ENCODE measurements at places on chromosomes 2 and 18.

GRCh38 chr2:152071518-152071917, 27.3 kb downstream of the CACNB4 start:
- H3K36me3 ChIP-seq = no peaks in the 10 kb centered on the region
- H3K4me3 ChIP-seq = no peak overlapping the region
- no peak overlapping the region for H3K27ac ChIP-seq
- no peaks in the 10 kb centered on the region for H3K27me3 ChIP-seq
- no peak for DNase-seq
- H3K4me1 ChIP-seq = no peaks in the 10 kb centered on the region

DNA sequence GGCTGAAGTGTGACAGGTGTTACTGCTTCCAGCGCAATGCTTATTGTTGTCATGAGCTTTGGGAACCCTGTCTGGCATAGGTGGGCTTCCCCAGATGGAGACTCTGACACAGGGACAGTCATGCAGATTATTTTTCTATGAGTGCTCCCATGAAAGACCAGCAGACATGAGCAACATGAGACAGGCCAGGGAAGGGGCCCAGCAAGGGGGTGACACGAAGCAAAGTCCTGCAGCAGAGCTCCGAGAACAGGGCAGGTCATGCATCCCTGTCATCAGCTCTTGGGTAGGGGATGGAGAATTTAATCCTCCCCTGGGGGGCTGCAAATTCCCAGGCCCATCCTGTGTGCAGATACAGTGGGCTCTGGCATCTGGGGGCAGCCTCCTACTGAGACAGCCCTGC, 77.4 kb downstream of the CTAGE1 start:
- H3K27me3 ChIP-seq = no peaks in the 10 kb centered on the region
- no peaks in the 10 kb centered on the region for H3K36me3 ChIP-seq
- no peak overlapping the region for H3K27ac ChIP-seq
- no peak overlapping the region for H3K4me3 ChIP-seq
- peaks cover 27% of the 10 kb centered on the region for H3K4me1 ChIP-seq

DNA sequence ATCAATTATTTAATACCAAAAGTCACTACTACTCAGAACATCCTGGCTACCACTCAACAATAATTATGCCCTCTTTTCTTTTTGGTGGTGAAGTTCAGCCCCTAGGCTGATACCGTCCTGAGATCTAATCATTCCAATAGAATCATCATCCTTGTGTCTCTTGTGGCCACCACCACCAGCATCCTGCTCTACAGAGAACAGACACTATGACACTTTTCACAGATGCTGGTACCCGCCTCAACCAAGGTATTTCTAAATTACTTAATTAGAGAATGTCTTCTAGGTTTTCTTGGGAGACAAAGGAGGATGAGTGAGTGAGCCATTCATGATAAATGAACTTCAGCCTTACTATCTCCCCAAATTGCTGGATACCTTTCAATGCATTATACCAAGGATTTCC, 60.0 kb downstream of the TDRD15 start:
- no peak overlapping the region for H3K27ac ChIP-seq
- no peaks in the 10 kb centered on the region for H3K36me3 ChIP-seq
- H3K27me3 ChIP-seq = no peaks in the 10 kb centered on the region
- no peak overlapping the region for H3K4me3 ChIP-seq

DNA sequence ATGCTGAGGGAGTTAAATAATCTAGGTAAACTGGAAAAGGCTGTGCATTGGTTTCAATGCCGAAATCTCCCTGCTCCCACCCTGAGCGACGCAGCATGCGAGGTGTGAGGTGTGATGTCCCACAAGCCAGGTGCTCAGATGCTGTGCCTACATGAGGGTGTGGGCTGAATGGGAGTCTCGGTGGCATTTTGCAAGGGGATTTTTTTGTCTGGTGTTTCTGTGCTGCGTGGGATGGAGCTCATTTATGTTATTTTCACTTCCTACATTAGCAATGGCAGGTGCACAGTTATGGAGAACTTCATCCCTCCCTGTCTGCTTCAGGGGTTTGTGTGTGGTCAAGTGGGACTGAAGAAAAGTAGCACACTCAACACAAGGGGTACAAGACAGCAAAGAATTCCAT, 110.2 kb upstream of the CCDC68 start:
- H3K27ac ChIP-seq = no peak overlapping the region
- H3K27me3 ChIP-seq = no peaks in the 10 kb centered on the region
- no peaks in the 10 kb centered on the region for H3K36me3 ChIP-seq
- H3K4me3 ChIP-seq = no peak overlapping the region

DNA sequence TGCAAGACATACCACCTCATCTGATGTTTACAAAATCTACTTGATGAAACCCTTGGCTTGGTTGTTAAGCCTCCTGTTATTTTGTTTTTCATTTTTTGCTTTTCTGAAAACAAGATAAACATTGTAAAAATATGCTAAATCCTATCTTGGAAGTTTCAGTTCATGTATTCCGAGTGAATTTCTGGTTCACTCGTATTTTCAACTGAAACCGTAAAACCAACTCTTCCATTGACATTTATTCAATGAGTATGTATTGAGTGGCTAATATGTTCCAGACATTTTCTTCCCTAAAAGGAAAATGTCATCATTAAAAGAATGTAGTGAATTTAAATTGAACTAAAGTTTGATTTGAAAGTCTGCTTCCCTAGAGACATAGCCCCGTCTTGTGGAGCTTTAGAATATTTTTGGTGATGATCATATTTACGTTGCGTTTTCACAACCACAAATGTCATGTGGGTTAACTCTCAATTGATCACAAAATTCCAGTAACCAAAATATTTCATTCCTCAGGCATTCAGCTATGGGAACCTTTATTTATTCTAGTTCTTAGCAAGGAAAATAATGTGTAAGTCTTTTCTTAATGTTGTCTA, 204.2 kb downstream of the MBD2 start:
- no peaks in the 10 kb centered on the region for H3K27me3 ChIP-seq
- H3K27ac ChIP-seq = no peak overlapping the region
- H3K4me3 ChIP-seq = no peak overlapping the region
- DNase-seq = no peak
- no peaks in the 10 kb centered on the region for H3K4me1 ChIP-seq
- H3K36me3 ChIP-seq = no peaks in the 10 kb centered on the region

GRCh38 chr2:38284971-38285370, 92.1 kb downstream of the ATL2 start:
- no peak overlapping the region for H3K4me3 ChIP-seq
- no peaks in the 10 kb centered on the region for H3K4me1 ChIP-seq
- H3K36me3 ChIP-seq = no peaks in the 10 kb centered on the region
- H3K27ac ChIP-seq = no peak overlapping the region
- H3K27me3 ChIP-seq = no peaks in the 10 kb centered on the region
- DNase-seq = no peak

- no peak for DNase-seq
- peaks cover 4% of the 10 kb centered on the region for H3K36me3 ChIP-seq
- no peak overlapping the region for H3K4me3 ChIP-seq
- no peak overlapping the region for H3K27ac ChIP-seq
- no peaks in the 10 kb centered on the region for H3K27me3 ChIP-seq
Measured at GRCh38 chr2:144441711-144442141, 78.2 kb downstream of the ZEB2 start.

DNA sequence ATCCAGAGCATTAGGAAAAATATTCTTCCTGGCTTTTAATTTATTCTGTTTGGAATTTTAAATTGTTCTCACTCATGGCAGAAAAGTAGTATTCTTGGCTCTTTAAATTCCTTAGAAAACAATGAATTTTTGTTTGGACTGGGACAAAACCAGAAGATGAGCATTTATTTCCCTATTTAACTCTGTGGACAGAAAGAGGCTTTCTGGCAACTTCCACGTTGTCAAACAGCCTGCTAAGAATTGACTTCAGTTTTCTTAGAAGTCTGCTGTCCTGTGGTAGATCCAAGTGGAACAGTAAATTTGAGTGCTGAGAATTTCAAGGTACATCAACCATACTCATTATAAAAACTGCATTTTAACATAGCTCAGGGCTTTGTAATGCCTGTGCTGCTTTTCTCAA, 83.8 kb downstream of the MGAT5 start:
- no peaks in the 10 kb centered on the region for H3K36me3 ChIP-seq
- H3K4me1 ChIP-seq = peaks cover 7% of the 10 kb centered on the region
- no peak for DNase-seq
- no peak overlapping the region for H3K27ac ChIP-seq
- H3K27me3 ChIP-seq = no peaks in the 10 kb centered on the region
- H3K4me3 ChIP-seq = no peak overlapping the region

DNA sequence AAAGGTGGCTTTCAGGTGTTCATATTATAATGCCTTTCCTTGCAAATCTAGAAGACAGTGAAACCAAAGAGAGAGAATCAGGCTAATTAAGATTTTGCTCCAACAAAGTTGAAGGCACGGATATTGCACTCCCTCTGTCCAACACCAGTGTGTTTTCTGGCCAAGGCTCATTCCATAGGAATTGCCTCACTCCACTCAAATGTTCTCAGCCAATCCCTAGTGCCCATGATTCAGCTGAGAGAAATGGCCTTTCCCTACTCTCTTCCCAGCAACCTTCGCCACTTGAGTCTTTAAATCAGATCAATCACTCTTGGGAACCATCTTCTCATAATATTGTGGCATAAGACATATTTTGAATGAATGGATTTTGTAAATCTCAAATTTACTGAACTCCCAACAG, 768.2 kb upstream of the ACVR2A start:
- no peak overlapping the region for H3K4me3 ChIP-seq
- no peak overlapping the region for H3K27ac ChIP-seq
- H3K27me3 ChIP-seq = no peaks in the 10 kb centered on the region
- no peaks in the 10 kb centered on the region for H3K36me3 ChIP-seq

DNA sequence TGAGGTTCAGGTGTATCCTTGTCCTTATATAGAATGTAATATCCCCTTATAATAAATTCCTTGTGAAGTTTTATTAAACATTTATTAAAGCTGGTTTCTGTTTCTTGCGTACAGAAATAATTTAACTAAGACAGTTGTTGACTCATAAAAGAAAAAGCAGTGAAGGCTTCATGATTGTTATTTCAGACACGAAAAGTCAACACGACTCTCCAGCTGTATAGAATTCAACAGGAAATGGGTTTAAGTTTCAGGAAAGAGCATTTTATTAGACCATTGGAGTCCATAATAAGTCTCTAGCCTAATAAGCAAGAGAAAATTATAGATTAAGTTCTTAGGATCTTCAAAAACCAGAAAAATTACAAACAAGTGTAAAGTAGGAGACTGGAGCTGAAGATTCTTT, 62.2 kb downstream of the KCNE4 start:
- no peaks in the 10 kb centered on the region for H3K4me1 ChIP-seq
- no peaks in the 10 kb centered on the region for H3K36me3 ChIP-seq
- H3K4me3 ChIP-seq = no peak overlapping the region
- no peaks in the 10 kb centered on the region for H3K27me3 ChIP-seq
- no peak overlapping the region for H3K27ac ChIP-seq

DNA sequence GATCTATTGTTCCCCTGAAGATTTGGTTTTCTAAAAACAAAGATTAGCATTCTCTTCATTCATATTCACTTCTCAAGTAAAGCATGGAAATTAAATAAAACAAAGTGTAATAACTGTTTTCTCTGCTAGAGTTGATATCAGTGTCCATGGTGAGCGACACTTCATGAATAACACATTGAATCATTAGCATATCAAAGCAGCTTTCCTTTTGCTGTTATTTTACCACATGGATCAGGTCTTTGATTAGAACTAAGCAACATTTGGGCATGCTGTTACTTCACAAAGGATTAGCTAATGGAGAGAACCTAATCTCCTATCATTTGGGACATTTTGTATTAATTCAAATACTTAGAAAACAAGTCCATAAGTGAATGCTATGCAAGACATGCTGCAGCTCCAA, 368.8 kb upstream of the CDH19 start:
- no peaks in the 10 kb centered on the region for H3K4me1 ChIP-seq
- H3K27me3 ChIP-seq = no peaks in the 10 kb centered on the region
- H3K36me3 ChIP-seq = no peaks in the 10 kb centered on the region
- no peak for DNase-seq
- no peak overlapping the region for H3K27ac ChIP-seq
- H3K4me3 ChIP-seq = no peak overlapping the region

DNA sequence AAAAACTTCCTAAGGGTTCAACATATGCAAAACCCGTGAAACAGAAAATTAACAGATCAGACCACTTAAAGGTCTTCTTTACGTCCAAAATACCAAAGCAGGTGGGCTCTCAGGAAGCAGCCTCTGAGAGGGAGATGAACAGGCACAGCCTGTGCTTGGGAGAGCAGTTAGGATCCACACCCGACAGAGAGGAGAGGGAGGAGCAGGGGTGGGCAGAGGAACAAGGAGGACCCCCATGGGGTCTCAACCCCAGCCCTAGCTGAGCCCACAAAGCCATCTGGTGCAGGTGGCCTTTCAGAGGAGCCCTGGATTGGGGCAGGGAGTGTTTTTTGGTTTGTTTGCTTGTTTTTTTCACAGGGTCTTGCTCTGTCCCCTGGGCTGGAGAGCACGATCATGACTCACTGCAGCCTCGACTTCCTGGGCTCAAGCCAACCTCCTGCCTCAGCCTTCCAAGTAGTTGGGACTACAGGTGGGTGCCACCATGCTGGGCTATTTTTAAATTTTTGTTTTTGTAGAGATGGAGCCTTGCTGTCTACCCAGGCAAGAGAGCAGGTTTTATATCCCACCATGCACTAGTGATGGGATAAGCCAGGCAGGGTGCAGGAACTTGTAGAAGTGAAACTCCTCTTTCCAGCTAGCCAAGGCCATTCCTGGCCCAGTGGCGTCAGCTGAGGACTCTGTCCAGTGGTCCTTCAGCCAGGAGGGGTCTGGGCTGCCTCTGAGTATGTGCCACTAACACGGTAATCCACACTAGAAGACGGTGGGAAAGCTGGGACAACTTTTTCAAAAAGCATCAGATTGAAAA, 154.1 kb upstream of the HDAC4 start:
- no peak for DNase-seq
- no peaks in the 10 kb centered on the region for H3K36me3 ChIP-seq
- no peaks in the 10 kb centered on the region for H3K27me3 ChIP-seq
- no peak overlapping the region for H3K4me3 ChIP-seq
- H3K4me1 ChIP-seq = no peaks in the 10 kb centered on the region

GRCh38 chr2:199405241-199405640, 52.5 kb downstream of the SATB2 start:
- H3K4me1 ChIP-seq = no peaks in the 10 kb centered on the region
- no peak for DNase-seq
- H3K36me3 ChIP-seq = no peaks in the 10 kb centered on the region
- no peaks in the 10 kb centered on the region for H3K27me3 ChIP-seq
- H3K27ac ChIP-seq = no peak overlapping the region
- H3K4me3 ChIP-seq = no peak overlapping the region

- H3K4me3 ChIP-seq = peak overlapping the region; percentile 99
- H3K27me3 ChIP-seq = no peaks in the 10 kb centered on the region
- H3K4me1 ChIP-seq = peaks cover 16% of the 10 kb centered on the region
- H3K36me3 ChIP-seq = peaks cover 25% of the 10 kb centered on the region
- H3K27ac ChIP-seq = peak overlapping the region; percentile 98
- DNase-seq = peak; percentile 86
Measured at GRCh38 chr2:97645112-97645694, 659 bp upstream of the COX5B start.

- H3K4me1 ChIP-seq = no peaks in the 10 kb centered on the region
- no peak overlapping the region for H3K27ac ChIP-seq
- no peak for DNase-seq
- no peaks in the 10 kb centered on the region for H3K36me3 ChIP-seq
- H3K27me3 ChIP-seq = no peaks in the 10 kb centered on the region
- no peak overlapping the region for H3K4me3 ChIP-seq
Measured at GRCh38 chr2:53516650-53517049, 251.0 kb upstream of the CHAC2 start.

All from upper lobe of right lung (tissue), 1 donor.